ENCODE measurements at places on chromosomes 7 and 10. TPM values are rescaled to one million over a fixed set of nuclear protein-coding genes. Genes with fewer than 3 reads are reported as not detected.

DNA sequence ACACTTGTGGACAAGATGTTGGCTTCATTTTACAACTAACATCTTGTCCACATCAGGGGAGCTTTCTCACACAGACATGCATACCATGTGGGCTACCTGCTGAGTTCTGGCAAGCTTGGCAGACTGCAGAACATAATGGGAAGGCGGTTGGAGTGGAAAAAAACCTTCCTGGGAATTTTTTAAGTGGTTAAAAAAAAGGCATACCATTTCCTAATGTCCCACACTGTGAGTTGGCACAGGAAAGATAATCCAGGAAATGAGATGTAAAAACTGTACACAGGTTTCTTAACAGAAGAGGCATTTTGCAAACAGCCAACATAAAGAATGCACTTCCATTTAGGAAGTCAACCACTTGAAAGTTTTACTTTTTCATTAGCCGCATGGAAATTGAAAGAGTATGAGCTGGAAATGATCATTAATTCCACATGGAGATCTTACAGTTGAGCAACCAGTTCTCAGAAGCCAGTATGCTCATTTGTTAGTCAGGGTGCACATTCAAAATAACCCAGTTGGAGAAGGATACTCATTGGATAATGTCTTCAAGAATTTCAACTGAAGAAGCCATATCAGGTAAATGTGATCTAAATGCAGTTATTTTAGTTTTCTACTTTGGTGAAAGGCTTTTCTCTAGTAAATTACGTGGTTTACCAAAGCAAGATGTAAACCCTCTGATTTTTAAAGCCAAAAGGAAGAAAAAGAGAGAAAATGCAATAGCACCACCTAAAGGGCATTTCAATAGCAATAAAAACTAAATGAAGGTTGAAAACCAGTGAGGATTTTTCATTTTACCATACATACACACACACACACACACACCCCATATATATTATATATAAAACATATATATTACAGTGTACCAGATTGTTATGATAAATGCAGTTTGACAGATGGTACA lies 194.0 kb downstream of the TAX1BP1 start:
- H3K36me3 ChIP-seq = no peaks in the 10 kb centered on the region
- H3K4me1 ChIP-seq = no peaks in the 10 kb centered on the region
- no peak overlapping the region for H3K4me3 ChIP-seq
- no peak for DNase-seq
- no peaks in the 10 kb centered on the region for H3K27me3 ChIP-seq

GRCh38 chr10:78914060-78914378 lies 154.7 kb upstream of the ZMIZ1 start:
- no peak for DNase-seq
- no peak overlapping the region for H3K4me3 ChIP-seq
- peaks cover 5% of the 10 kb centered on the region for H3K4me1 ChIP-seq
- H3K27me3 ChIP-seq = no peaks in the 10 kb centered on the region
- no peak overlapping the region for H3K27ac ChIP-seq

- no peaks in the 10 kb centered on the region for H3K27me3 ChIP-seq
- no peaks in the 10 kb centered on the region for H3K36me3 ChIP-seq
- DNase-seq = no peak
Observed at GRCh38 chr7:114155116-114156110, 236.6 kb upstream of the PPP1R3A start.

DNA sequence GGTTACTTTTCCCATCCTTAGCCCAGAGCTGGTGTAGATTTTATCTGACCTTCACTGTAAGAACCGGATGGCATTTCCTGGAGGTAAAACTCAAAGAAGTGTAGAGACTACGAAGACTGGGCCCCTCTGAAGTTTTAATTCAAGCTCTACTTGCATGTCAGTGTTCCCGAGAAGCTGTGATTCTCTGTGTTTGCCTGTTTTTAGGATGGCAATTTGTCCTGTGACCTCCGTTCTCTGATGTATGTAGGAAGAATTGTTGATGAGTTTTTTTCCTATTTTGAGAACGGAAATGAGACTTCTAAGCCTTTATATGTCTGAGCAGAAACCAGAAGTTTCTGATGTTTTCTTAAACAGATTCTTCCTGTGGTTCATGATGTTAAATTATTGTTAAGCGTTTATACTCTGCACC lies 94.1 kb downstream of the CDCA7L start:
- no peak overlapping the region for H3K4me3 ChIP-seq
- no peaks in the 10 kb centered on the region for H3K27me3 ChIP-seq
- no peaks in the 10 kb centered on the region for H3K4me1 ChIP-seq
- DNase-seq = no peak
- H3K36me3 ChIP-seq = no peaks in the 10 kb centered on the region

DNA sequence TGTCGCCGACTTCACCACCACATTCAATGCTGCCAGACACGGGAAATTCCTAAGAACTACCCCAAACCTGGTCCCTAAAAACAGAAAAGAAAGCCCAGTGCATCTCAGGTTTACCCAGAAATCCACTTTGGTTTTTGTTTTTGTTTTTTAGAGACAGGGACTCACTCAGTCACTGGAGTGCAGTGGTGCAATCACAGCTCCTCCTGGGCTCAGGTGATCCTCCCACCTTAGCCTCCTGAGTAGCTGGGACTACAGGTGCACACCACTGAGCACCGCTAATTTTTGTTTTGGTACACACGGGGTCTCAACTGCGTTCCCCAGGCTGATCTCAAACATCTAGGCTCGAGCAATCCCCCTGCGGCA lies 22.8 kb downstream of the MAD1L1 start:
- H3K36me3 ChIP-seq = no peaks in the 10 kb centered on the region
- no peak overlapping the region for H3K27ac ChIP-seq
- DNase-seq = no peak
- H3K4me3 ChIP-seq = no peak overlapping the region

- H3K27me3 ChIP-seq = no peaks in the 10 kb centered on the region
- H3K4me3 ChIP-seq = peak overlapping the region; percentile 33
- no peaks in the 10 kb centered on the region for H3K4me1 ChIP-seq
- H3K36me3 ChIP-seq = no peaks in the 10 kb centered on the region
Observed at GRCh38 chr10:30674796-30675195, 45.2 kb upstream of the LYZL2 start.

Gene LRRC4
- 1.6 TPM for total RNA-seq

Gene LIPK
- not detected for total RNA-seq

Gene FAM171A1
- 11.7 TPM for total RNA-seq

Gene DYNC1I1
- total RNA-seq = 7.7 TPM

Gene BICC1
- total RNA-seq = 24.3 TPM

Data from breast epithelium (tissue), 4 donors.